Breast epithelium (tissue), 4 donors: ENCODE measurements at places on chromosomes 2 and 18. TPM values are rescaled to one million over a fixed set of nuclear protein-coding genes. Genes with fewer than 3 reads are reported as not detected.

- DNase-seq = no peak
These were observed 4.6 kb upstream of the TCF4 start for GRCh38 chr18:55592572-55592971.

DNA sequence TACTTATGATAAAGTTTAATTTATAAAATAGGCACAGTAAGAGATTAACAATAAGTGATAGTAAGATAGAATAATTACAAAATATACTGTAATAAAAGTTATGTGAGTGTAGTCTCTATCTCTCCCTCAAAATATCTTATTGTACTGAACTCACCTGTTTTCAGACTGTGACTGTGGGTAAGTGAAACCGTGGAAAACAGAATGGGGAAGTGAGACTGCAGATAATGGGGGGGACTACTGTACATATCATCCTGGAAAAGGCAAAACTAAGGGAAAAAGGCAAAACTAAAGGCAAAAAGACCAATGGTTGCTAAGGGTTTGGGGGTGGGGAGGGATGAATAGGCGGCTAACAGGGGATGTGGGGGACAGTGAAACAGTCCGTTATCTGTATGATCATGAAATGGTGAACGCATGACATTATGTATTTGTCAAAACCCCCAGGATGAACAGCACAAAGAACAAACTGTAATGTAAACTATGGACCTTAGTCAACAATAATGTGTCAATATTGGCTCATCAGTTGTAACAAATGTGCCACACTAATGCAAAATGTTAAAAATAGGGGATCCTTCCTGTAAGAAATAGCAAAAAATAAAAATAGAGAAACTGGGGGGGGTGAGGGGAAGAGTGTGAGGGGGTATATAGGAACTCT is 93.8 kb downstream of the EPB41L3 start:
- no peak for DNase-seq

GRCh38 chr2:134934150-134934549 is 15.5 kb downstream of the CCNT2 start:
- DNase-seq = no peak

DNA sequence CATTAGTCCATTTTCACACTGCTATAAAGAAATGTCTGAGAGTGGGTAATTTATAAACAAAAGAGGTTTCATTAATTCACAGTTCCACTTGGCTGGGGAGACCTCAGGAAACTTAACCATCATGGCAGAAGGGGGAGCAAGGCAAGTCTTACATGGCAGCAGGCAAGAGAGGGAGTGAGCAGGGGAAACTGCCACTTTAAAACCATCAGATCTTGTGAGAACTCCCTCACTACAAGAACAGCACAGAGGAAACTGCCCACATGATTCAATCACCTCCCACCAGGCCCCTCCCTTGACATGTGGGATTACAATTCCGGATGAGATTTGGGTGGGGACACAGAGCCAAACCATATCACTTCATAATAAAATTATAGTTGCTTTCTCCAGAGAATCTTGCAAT is 365.5 kb upstream of the ID2 start:
- no peak for DNase-seq

GRCh38 chr2:61229936-61230335 is 67.9 kb downstream of the C2orf74 start:
- DNase-seq = no peak

DNA sequence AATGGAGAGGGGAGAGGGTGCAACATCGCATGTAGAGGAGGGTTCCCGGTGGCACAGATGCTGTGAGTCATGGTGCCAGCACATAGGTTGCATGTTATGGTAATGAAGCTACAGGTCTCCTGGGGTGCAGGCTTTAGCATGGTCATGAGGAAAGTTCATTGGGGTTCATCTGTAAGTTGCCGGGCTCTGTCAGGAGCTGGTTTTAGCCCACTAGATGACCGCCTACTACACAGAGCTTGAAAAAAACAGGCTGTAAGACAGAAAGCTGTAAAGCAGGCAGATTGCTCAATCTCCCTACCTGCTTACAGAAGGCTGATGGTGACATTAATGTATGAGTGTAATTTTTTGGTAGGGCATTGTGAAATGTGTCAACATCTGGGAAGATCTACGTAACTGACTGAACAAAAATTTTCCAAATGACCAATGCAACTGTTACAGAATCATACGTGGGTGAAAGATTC is 23.9 kb downstream of the DYSF start:
- DNase-seq = no peak

- no peak for DNase-seq
These were observed 8.8 kb downstream of the C2orf92 start for GRCh38 chr2:97678298-97678697.

GPR45 gene
- total RNA-seq = not detected

MALL gene
- total RNA-seq = 9.2 TPM

TNS1 gene
- 577 TPM for total RNA-seq

DPP4 gene
- total RNA-seq = 7.5 TPM

MREG gene
- 16.1 TPM for total RNA-seq
